NCI-H446 treated with DMSO at 0.1 percent for 48 hours (cell line): ENCODE measurements at places on chromosomes 7 and 10.
A peak's percentile ranks its signal among the peaks of the same experiment; 100 is the strongest.

GRCh38 chr10:131474416-131474815 lies 162.9 kb upstream of the TCERG1L start:
- DNase-seq, result no peak

DNA sequence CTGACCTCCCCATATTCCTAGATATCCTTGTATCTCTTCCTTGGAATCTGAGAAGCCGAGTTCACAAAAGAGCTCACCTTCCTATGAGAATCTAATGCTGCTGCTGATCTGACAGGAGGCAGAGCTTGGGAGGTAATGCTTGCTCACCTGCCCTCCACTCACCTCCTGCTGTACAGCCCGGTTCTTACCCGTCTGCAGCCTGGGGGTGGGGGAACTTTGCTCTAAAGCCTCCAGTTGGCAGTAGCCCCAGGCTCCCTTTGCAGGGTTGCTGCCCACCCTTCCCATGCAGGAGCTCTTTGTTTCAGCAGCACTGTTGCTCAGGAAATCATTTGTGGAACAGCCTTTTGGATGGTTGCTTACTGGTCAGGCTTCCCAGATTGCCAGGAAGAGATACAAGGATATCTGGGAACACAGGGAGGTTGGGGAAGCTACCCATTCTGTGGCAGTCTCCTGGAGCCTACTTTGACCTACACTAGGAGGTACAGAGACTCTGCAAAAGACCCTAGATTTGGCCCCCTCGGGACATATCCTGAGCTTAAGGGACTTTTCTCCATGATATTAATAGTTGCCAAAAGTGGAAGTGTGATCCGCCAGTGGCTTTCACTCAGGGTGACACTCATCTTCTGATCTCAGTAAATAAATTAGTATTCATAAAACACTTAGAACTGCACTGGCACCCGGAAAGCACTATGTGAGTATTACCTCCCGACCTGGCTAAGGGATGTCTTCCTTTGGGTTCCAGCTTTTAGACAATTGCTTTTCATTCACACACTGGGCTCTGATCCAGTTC lies 363.7 kb upstream of the PODXL start:
- no peak for DNase-seq

GRCh38 chr7:149140831-149141230 lies 6.4 kb upstream of the ZNF398 start:
- DNase-seq, result no peak

GRCh38 chr10:72243822-72244437 lies 27.9 kb upstream of the ASCC1 start:
- DNase-seq, result peak; percentile 1

- no peak for DNase-seq
Measured at GRCh38 chr7:70997261-70997660, 134.7 kb upstream of the GALNT17 start.

DNA sequence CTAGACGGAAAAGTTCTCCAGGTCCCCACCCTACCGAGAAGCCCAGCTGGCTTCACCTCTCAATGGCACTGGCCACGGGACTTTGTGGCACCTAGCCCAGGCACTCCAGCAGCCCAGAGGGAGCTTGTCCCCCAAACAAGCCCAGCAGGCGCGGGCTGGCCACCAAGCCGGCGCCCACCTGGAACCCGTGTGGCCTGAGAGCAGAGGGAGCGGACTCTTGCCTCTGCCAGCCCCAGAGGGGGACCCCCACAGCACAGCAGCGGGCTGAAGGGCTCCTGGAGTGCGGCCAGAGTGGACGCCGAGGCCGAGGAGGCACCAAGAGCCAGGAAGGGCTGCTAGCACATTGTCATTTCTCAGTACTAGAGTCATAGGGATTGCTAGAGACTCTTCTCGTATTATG lies 671.4 kb downstream of the CNTNAP2 start:
- DNase-seq, result no peak

DNA sequence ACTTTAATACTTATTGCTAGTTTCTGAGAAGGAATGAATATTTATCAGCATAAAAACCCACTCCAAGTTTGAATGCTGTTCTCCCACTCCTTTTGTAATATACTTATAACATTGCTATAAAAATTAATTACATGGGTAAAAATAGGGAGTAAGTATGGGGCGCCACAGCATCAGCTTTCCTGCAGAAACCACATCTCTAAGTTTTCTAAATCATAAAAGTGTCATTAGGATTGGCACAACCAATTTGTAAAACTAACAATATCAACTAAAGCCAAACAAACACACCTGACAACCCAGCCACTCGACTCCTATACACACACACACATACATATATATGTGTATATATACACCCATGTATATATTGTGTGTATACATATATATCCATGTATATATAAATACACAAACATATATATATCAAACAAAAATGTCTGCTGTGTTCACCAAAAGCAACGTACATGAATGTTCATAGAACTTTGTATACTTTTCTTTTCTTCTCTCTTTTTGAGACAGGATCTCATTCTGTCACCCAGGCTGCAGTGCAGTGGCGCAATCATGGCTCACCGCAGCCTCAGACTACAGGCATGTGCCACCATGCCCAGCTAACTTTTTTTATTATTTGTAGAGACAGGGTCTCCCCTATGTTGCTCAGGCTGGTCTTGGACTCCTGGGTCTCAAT lies 14.8 kb upstream of the LRRC17 start:
- no peak for DNase-seq

DNA sequence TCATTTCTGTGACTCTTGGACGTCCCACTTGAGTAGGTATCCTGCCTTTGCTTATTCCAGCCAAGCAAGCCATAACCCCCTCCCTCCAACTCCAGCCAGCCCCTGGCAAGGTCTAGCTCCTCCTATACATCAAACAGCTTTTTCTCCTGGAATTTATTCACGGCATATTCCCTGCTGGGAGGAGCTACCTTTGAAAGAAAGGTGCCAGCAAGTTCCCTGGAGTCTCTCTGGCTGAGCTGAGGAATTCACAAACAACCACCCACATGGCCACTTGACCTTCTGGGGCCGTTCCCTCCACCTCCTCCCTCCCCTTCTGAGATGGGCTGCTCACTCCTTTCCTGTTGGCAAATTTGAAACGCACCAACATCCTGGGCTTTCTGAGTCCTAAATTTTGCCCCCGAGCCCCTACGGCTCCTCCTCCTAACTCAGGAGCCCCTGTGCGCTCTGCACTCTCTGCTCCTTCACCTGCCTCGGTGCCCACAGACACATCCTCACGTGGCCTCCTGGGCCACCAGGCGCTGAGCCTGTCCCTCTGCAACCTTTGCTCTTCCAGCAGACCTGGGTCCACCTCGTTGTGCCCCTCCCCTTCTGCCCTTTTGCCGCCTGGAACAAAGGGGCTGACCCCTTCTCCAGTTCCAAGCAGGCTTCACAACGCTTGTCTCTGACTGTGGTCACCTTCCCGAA lies 48.0 kb downstream of the HSPA12A start:
- DNase-seq, result no peak

DNA sequence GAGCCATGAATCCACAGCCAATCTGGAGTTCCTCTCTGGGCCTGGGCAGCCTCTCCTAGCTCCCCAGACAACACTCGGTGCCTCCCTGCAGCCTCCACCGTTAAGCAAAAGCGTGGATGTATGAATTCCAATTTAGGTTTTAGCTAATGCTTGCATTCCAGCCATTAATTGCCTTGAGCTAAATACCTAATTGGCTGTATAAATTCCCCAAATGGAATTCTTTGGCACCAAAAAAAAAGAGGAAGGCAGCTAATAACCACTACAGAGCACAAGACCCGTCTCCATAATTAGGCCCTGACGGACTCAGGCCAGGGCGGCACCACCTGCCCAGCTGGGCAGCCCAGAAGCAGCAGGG lies 140.5 kb downstream of the PTPRN2 start:
- DNase-seq, result no peak

- no peak for DNase-seq
Measured at GRCh38 chr7:92058040-92058439, 76.2 kb downstream of the CYP51A1 start.

DNA sequence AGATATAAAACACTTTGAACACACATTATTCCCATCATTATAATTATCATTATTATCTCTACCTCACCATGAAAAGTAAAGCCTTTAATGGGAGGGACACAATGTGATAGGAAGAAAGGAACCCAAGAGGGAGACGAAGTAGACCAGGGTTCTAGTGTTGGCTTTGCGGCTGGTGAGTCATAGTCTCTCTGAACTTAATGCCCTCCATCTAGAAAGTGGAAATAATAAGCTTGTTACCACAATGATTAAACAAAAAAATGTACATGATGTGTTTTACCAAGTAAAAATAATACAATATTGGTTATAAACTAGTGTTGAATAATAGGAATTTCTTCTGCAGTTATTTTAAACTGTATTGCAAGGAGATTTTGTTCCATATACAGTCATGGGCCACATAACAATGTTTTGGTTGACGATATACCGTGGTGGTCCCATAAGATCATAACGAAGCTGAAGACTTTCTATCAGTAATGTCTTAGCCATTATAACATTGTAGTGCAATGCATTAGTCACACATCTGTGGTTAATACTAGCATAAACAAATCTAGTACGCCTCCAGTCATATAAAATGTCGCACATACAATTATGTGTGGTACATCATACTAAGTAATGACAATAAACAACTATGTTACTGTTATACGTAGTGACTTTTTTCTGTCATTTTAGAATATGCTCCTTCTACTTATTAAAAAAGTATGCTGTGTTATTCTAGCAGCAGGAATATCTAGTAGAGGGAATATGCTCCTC lies 450.6 kb upstream of the SORCS1 start:
- no peak for DNase-seq

- no peak for DNase-seq
Measured at GRCh38 chr7:73683788-73684693, 644 bp downstream of the BUD23 start.

GRCh38 chr10:4353059-4353655 lies 472.9 kb upstream of the AKR1E2 start:
- DNase-seq, result no peak

DNA sequence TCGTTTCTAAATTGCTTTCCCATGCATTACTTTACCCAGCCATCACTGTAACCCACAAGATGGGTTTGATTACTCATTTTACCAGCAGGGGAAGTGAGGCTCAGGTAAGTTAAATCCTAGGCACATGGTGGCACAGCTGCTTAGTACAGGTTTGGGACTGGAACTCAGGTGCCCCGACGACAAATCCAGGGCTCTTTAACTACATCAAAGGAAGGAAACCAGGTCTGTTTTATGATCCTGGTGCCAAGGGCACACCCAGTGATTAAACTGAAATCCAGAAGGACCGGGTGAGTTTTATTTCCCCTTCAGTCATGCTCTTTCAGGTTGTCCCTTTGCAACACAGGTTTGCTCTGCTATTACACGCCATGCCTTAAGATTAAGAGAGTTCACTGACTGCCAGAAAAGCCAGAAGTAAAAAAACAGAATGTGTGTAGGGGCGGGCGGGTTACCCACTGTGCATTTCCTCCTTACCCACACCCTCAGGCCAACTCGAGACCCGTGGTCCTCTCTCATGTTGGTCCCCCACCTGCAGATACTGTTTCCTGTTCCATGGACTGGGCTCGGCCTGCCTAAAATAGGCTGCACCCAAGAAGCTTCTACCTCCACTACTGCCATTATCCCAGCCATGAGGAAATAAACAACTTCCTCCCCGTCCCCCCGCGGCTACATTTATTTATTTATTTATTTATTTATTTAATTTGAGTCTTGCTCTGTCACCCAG lies 55.1 kb upstream of the KDM7A start:
- no peak for DNase-seq

- DNase-seq, result no peak
Measured at GRCh38 chr7:40437498-40437897, 302.7 kb downstream of the SUGCT start.

- DNase-seq, result no peak
Measured at GRCh38 chr7:112233048-112233697, 26.7 kb downstream of the ZNF277 start.

DNA sequence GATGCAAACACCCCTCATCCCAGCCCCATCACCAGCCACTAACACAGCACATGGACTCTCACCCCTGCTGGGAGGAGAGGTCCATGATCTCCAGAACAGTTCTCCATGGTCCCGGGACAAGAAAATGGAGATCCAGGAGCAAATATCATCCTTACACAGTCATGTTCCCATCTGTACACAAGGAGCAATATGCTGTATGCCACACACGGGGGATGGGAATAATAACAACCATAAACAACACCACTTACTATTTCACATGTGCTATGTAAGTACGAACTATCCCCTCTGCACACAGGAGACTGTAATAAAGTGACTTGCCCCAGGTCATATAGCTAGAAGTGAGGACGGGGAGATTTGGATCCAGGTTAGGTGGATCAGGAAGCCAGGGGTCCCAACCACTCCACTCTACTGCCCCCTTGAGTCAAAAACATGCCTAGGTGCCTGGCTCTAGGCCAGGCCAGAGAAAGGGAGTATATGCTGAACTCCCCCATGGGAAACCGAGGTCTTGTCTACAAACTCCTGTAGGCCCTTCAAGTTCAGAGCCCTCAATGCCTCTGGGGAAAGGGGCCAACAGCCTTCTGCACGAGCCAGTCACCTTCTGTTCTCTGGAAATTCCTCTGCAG lies 34.1 kb downstream of the LRRC20 start:
- DNase-seq, result no peak

- no peak for DNase-seq
Measured at GRCh38 chr7:41328131-41328530, 374.8 kb downstream of the INHBA start.

DNA sequence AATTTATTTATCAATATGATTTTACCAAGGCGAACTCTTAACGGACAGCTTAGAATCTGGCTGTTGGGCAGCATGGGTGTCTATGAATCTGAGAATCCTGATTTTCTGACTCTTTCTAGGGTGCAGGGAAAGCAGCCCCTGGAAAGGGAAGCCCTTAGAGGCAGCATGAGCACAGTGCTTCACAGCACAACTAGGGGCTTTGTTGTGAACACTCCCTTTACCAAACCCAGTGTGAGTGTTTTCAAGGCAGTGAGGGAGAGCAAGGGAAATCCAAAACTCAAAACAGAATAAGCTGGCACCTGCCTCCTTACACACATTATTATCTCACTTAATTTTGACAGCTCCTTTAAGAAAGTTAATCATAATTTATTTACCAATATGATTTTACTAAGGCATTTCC lies 116.3 kb upstream of the CSTF2T start:
- DNase-seq, result no peak

- peak; percentile 24 for DNase-seq
Measured at GRCh38 chr10:120575411-120575810, 118.4 kb downstream of the PLPP4 start.

- peak; percentile 75 for DNase-seq
Measured at GRCh38 chr7:1569833-1570632, at the start of gene PSMG3. TSS of gene PSMG3 (minus strand) at chr7:1570032. CDS start at chr7:1569339, 693 bp downstream.

GRCh38 chr10:12712293-12712983 lies 289.1 kb downstream of the CCDC3 start:
- DNase-seq, result no peak

- DNase-seq, result no peak
Measured at GRCh38 chr7:3979611-3980299, 678.7 kb downstream of the SDK1 start.

DNA sequence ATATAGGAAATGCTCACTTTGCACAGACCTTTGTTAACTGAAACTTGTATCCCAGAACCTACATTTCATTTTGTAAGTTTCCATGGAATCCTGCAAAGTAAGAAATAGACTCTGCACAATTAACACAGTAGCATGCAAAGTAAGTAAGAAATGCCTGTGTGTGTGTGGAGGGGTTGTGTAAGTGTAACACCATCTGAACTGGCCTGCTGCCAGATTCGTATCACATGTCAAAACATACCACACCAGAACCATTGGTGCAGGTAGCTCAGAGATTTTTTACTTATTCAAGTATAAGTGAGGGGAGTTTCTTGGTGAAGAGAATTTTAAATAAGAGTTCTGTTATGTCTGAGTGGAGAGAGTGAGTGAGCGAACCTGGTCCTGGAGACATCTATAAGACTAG lies 17.9 kb upstream of the DDX21 start:
- no peak for DNase-seq
